BE2C (cell line): ENCODE measurements at places on chromosomes 5 and 9.

GRCh38 chr5:158609333-158610050 lies 490.2 kb downstream of the EBF1 start:
- no peak for DNase-seq

DNA sequence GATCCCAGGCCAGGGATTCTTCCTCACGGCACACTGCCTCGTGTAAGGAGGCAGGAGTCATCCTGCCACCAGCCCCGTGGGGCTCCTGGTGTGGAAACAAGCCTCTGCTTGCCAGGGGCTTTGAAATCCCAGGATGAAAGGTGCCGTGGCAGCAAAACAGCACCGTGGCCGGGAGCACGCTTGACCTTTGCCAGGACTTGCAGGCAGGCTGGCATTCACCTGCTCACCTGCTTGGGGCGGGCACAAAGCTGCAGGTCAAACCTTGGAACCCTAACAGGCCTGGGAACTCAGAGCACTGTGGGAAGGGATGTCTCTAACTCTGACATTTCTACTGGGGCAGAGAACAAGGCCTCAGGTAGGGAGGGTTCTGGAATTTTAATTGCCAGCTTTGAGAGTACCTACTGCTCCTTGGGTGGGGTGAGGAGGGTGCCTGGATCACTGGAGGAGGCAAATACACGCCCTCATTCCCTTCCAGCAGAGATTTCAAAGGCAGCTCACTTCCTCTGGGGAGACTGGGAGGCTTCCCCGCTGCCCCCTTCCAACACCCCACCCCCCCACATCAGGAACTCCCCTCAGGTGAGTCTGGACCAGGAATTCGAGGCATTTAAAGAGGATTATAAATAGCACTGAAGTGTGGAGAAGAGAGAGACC lies 45.6 kb upstream of the STXBP1 start:
- no peak for DNase-seq

- DNase-seq = no peak
Measured at GRCh38 chr9:17090041-17090440, 44.8 kb upstream of the CNTLN start.

GRCh38 chr9:110977259-110977709 lies 61.0 kb downstream of the LPAR1 start:
- DNase-seq = peak; percentile 32

GRCh38 chr5:145920542-145921210 lies 15.7 kb upstream of the SH3RF2 start:
- no peak for DNase-seq
